ENCODE measurements at places on chromosomes 5 and 9.
A peak's percentile ranks its signal among the peaks of the same experiment; 100 is the strongest.

- no peak overlapping the region for H3K27ac ChIP-seq
- H3K4me1 ChIP-seq = peaks cover 2% of the 10 kb centered on the region
- H3K36me3 ChIP-seq = peaks cover 19% of the 10 kb centered on the region
- no peak for DNase-seq
- H3K27me3 ChIP-seq = no peaks in the 10 kb centered on the region
- H3K4me3 ChIP-seq = no peak overlapping the region
These were observed 18.5 kb upstream of the TOR2A start for GRCh38 chr9:127753622-127754021.

DNA sequence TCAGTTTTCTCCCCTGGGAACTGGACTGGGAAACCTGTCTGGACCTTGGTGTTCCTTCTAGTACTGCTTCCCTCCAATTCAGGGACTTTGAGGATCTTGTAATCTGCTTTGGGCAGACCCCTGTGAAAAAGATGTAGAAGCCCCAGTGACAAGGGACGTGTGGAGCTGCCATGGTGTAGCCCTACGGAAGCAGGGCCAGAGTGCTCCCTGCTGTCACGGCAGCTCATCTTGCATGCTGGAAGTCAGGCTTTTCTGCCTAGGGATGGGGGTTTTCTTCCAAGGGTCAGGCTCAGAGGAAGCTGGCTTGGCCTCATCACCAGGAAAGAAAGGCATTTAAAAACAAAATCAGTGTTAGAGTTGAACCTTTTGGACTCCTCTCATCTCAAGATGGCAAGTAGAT lies 86.4 kb downstream of the AMBP start:
- no peaks in the 10 kb centered on the region for H3K36me3 ChIP-seq
- no peaks in the 10 kb centered on the region for H3K27me3 ChIP-seq
- no peak for DNase-seq
- H3K4me1 ChIP-seq = peaks cover 10% of the 10 kb centered on the region

- H3K4me3 ChIP-seq = peak overlapping the region; percentile 70
- peaks cover 71% of the 10 kb centered on the region for H3K4me1 ChIP-seq
- H3K27ac ChIP-seq = peak overlapping the region; percentile 87
- peaks cover 52% of the 10 kb centered on the region for H3K36me3 ChIP-seq
These were observed 7.0 kb downstream of the CDC42SE2 start for GRCh38 chr5:131270809-131271208.

GRCh38 chr5:176773408-176774035 lies 36.8 kb upstream of the UNC5A start:
- H3K4me1 ChIP-seq = peaks cover 4% of the 10 kb centered on the region
- H3K4me3 ChIP-seq = no peak overlapping the region
- no peak for DNase-seq
- no peaks in the 10 kb centered on the region for H3K36me3 ChIP-seq

GRCh38 chr5:56123531-56124243 lies 109.4 kb downstream of the ANKRD55 start:
- H3K36me3 ChIP-seq = peaks cover 28% of the 10 kb centered on the region
- no peak overlapping the region for H3K4me3 ChIP-seq
- H3K27ac ChIP-seq = no peak overlapping the region
- no peaks in the 10 kb centered on the region for H3K27me3 ChIP-seq

DNA sequence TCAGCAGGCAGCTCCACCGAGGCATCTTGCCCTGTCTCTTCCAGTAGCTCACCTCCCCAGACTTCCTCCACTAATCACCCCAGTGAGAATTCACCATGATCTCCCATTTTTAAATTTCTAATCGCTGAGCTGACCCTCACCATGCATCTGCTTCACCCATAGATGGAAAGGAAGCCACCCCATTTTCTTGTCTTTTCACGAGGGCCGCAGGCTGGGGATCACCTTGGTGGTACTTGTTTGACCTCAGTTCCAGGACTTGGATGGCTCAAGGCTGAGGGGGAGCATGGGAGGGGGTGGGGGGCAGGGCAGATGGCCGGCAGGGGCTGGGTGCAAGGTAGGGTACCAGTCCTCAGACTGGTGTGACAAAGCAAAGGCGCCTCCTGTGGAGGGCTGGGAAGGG lies 3.6 kb downstream of the PROP1 start:
- H3K27ac ChIP-seq = no peak overlapping the region
- no peak overlapping the region for H3K4me3 ChIP-seq
- no peaks in the 10 kb centered on the region for H3K4me1 ChIP-seq
- H3K36me3 ChIP-seq = no peaks in the 10 kb centered on the region
- H3K27me3 ChIP-seq = peaks cover 26% of the 10 kb centered on the region
- no peak for DNase-seq

GRCh38 chr5:110343616-110344015 lies 382.9 kb downstream of the TMEM232 start:
- H3K36me3 ChIP-seq = no peaks in the 10 kb centered on the region
- no peak overlapping the region for H3K4me3 ChIP-seq
- no peak for DNase-seq
- peaks cover 2% of the 10 kb centered on the region for H3K27me3 ChIP-seq

GRCh38 chr9:27581826-27582225 lies 8.5 kb upstream of the C9orf72 start:
- H3K27ac ChIP-seq = no peak overlapping the region
- peaks cover 14% of the 10 kb centered on the region for H3K27me3 ChIP-seq
- no peaks in the 10 kb centered on the region for H3K36me3 ChIP-seq
- DNase-seq = no peak
- H3K4me1 ChIP-seq = no peaks in the 10 kb centered on the region

DNA sequence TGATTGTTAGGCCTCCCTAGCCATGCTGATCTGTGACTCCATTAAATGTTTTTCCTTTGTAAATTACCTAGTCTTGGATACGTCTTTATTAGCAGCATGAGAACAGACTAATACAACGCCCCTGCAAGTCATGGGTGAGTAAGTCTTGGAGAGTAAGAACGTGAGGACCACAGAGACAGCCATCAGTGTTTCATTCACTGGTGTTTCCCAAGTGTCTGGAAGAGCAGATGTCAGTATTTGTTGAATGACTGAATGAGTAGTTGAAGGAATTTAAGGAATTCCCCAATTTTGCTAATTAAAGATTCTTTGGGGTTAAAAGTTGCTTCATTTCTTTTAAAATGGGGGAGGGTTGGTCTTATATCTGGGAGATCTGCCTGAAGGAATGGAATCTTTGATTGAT lies 178.8 kb downstream of the TRIO start:
- no peak for DNase-seq
- no peak overlapping the region for H3K4me3 ChIP-seq
- H3K27me3 ChIP-seq = no peaks in the 10 kb centered on the region
- H3K27ac ChIP-seq = no peak overlapping the region

GRCh38 chr5:175027390-175027789 lies 303.0 kb downstream of the MSX2 start:
- H3K27ac ChIP-seq = no peak overlapping the region
- no peak overlapping the region for H3K4me3 ChIP-seq
- H3K36me3 ChIP-seq = no peaks in the 10 kb centered on the region
- H3K27me3 ChIP-seq = no peaks in the 10 kb centered on the region
- H3K4me1 ChIP-seq = no peaks in the 10 kb centered on the region

- no peak overlapping the region for H3K4me3 ChIP-seq
- DNase-seq = no peak
- H3K4me1 ChIP-seq = no peaks in the 10 kb centered on the region
- H3K27ac ChIP-seq = no peak overlapping the region
- H3K36me3 ChIP-seq = no peaks in the 10 kb centered on the region
- H3K27me3 ChIP-seq = no peaks in the 10 kb centered on the region
These were observed 76.6 kb upstream of the ADAMTS16 start for GRCh38 chr5:5063533-5063953.

DNA sequence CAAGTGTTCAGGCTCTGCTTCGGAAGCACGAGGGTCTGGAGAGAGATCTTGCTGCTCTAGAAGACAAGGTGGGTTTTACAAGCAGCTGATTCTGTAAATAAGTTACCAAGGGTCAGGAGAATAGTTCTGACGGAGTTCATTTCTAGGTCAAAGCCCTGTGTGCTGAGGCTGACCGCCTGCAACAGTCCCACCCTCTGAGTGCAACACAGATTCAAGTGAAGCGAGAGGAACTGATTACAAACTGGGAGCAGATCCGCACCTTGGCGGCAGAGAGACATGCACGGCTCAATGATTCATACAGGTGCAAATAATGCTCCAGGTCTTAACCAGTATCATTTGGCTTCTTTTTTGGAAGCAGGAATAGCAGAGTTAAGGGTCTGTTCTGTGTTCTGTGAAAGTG lies 24.8 kb downstream of the SPTAN1 start:
- no peak overlapping the region for H3K4me3 ChIP-seq
- DNase-seq = no peak
- H3K27ac ChIP-seq = no peak overlapping the region

- H3K27me3 ChIP-seq = no peaks in the 10 kb centered on the region
- no peak overlapping the region for H3K4me3 ChIP-seq
- DNase-seq = no peak
- peaks cover 17% of the 10 kb centered on the region for H3K36me3 ChIP-seq
- peaks cover 9% of the 10 kb centered on the region for H3K4me1 ChIP-seq
These were observed 6.1 kb downstream of the TBC1D13 start for GRCh38 chr9:128792978-128793686.

GRCh38 chr9:134915046-134915985 lies 2.4 kb downstream of the FCN1 start:
- no peak for DNase-seq
- H3K27ac ChIP-seq = no peak overlapping the region
- H3K4me1 ChIP-seq = no peaks in the 10 kb centered on the region
- H3K27me3 ChIP-seq = no peaks in the 10 kb centered on the region
- H3K36me3 ChIP-seq = no peaks in the 10 kb centered on the region

GRCh38 chr9:83346655-83347420 lies 191.4 kb downstream of the FRMD3 start:
- no peak overlapping the region for H3K27ac ChIP-seq
- no peaks in the 10 kb centered on the region for H3K36me3 ChIP-seq
- no peak overlapping the region for H3K4me3 ChIP-seq
- DNase-seq = no peak
- H3K4me1 ChIP-seq = no peaks in the 10 kb centered on the region

DNA sequence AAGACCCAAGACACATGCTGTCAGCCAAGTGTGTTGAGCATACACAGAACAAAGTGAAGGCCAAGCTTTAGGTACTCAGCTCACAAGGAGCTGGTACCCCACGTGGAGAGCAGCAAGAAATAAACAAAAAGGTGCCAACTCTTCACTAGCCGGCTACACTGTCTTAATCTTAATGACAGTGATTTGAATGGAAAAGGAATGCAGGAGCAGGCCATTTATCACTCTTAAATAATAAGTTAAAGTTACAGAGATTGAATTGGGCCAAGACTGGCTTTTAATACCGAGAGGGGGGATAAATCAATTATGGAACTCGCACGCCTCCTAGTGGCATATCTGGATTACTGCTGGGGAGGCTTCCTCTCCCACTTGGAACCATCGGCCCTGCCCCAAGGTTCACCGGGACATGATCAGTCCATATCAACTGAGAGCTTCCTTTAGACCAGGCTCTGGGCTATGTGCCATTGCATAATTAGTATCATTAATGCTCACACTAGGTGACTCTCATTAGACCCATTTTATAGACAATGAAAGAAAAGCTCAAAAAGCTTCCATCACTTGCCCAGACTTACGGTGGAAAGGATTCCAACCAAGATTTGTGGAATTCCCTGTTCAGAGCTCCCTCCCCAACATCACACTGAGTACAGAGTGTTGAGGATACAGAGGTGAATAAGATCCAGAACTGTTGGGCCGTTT lies 94.0 kb downstream of the ACTL7B start:
- DNase-seq = peak; percentile 49
- H3K36me3 ChIP-seq = no peaks in the 10 kb centered on the region
- no peak overlapping the region for H3K4me3 ChIP-seq
- H3K27ac ChIP-seq = no peak overlapping the region

GRCh38 chr5:7372399-7372798 lies 23.5 kb upstream of the ADCY2 start:
- no peaks in the 10 kb centered on the region for H3K4me1 ChIP-seq
- no peaks in the 10 kb centered on the region for H3K36me3 ChIP-seq
- H3K27ac ChIP-seq = no peak overlapping the region
- H3K27me3 ChIP-seq = no peaks in the 10 kb centered on the region
- DNase-seq = no peak

DNA sequence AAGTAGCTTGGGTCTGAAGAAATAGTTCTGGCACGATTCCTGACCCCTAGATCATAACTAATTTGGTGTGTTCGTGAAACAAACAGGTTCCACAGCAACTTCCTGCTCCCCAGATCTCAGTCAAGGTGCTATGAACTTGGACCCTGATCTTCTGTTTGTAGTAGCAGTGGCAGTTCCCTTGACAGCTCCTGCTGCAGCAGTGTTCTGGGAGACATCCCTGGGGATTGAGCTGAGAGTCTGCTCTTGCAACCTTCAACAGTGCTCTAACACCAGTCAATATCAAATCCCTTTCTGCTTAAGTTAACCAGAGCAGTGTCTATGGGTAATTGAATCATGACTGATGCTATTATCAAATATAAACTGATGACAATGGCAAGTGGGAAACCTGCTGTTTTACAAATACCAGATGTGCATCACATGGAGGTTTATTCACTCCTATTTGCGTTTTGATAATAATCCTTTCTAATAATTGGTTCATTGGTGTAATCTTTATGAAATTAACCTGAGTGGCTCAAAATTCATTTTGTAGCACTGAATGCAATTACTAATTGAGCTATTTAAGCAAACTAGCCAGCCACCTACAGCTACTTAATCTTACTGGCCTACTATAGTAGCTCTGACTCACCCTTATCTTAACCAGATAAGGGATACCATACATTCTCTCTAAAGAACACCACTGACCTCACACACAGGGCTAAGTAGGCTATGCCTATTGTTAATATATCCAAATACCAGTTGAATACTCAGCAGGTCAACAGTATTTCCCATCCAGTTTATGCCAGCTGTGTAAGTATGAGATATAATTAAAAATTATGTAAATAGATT lies 21.9 kb downstream of the KDM4C start:
- H3K27ac ChIP-seq = no peak overlapping the region
- no peak for DNase-seq
- peaks cover 42% of the 10 kb centered on the region for H3K4me1 ChIP-seq
- H3K36me3 ChIP-seq = peaks cover 24% of the 10 kb centered on the region
- H3K27me3 ChIP-seq = no peaks in the 10 kb centered on the region

DNA sequence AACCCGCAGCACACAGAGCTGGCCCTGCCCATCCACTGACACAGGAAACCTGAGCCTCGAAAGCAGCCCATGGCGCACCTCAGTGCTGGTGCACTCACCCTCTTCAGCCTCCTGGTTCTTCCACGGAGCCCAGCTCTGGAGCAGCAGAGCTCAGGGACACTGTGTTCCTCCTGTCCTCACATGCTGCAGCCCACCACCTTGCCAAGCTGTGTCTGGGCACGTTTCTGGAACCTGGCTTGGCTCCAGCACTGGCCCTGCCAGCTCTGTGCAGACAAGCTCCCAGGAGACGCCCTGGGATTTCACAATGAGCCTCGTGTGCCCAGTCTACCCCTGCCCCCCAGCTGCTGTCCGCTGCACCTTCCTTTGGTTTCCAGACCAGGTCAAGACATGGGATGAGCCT lies 119.5 kb downstream of the SYK start:
- H3K4me1 ChIP-seq = no peaks in the 10 kb centered on the region
- H3K36me3 ChIP-seq = no peaks in the 10 kb centered on the region
- no peak for DNase-seq

GRCh38 chr9:17462869-17463464 lies 115.9 kb upstream of the SH3GL2 start:
- peak; percentile 41 for DNase-seq
- H3K27ac ChIP-seq = no peak overlapping the region
- H3K4me1 ChIP-seq = no peaks in the 10 kb centered on the region
- H3K4me3 ChIP-seq = no peak overlapping the region
- no peaks in the 10 kb centered on the region for H3K36me3 ChIP-seq

GRCh38 chr9:84174486-84174885 lies 166.1 kb downstream of the SLC28A3 start:
- no peaks in the 10 kb centered on the region for H3K27me3 ChIP-seq
- DNase-seq = no peak

- no peaks in the 10 kb centered on the region for H3K4me1 ChIP-seq
- no peaks in the 10 kb centered on the region for H3K36me3 ChIP-seq
- no peak for DNase-seq
- H3K27ac ChIP-seq = no peak overlapping the region
- no peaks in the 10 kb centered on the region for H3K27me3 ChIP-seq
These were observed 608.7 kb upstream of the SEMA6A start for GRCh38 chr5:117183326-117183725.
